ENCODE measurements at places on chromosomes 12 and 14.

DNA sequence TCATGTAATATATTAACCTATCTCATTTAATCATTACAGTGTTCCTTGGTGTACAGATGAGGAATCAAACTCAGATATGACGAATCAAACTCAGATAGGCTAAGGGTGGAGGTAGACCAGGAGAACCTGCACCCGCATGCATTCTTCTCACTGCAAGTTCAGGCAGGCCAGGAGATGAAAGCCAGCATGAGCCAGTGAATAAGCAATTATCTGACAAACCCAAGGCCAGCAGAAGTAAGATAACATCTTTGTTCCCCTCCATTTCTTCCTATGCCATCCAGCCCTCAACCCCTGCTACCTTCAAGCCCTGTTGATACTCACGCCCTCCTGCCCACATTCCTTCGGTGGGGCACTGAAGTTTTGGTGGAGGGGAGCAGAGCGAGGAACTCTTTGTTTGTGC is 152.2 kb downstream of the ETV6 start:
- no peak for DNase-seq

GRCh38 chr12:113921430-113921829 is 44.7 kb downstream of the RBM19 start:
- no peak for DNase-seq

- no peak for DNase-seq
Measured at GRCh38 chr12:104886418-104887401, 71.4 kb downstream of the SLC41A2 start.

DNA sequence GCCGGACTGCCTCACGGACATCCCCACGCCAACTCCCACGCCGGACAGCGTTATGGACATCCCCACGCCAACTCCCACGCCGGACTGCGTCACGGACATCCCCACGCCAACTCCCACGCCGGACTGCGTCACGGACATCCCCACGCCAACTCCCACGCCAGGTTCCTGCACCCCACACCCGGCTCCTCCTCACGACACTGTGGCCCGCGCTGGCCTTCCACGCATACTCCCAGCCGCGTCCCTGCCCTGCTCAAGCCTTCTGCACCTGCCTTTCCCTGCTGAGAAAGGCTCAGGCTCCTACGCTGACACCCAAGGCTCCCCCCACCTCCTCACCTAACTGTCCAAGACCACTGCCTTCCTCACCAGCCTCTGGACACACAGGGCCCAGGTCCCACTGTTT is 9.7 kb downstream of the CACNA2D4 start:
- DNase-seq = no peak

- DNase-seq = no peak
Measured at GRCh38 chr12:53530920-53531319, 23.6 kb upstream of the NPFF start.

GRCh38 chr14:61285364-61285763 is 4.2 kb upstream of the TMEM30B start:
- no peak for DNase-seq

GRCh38 chr12:16590645-16591044 is 15.3 kb downstream of the LMO3 start:
- DNase-seq = no peak

- DNase-seq = no peak
Measured at GRCh38 chr14:57380935-57381334, 9.5 kb upstream of the NAA30 start.

DNA sequence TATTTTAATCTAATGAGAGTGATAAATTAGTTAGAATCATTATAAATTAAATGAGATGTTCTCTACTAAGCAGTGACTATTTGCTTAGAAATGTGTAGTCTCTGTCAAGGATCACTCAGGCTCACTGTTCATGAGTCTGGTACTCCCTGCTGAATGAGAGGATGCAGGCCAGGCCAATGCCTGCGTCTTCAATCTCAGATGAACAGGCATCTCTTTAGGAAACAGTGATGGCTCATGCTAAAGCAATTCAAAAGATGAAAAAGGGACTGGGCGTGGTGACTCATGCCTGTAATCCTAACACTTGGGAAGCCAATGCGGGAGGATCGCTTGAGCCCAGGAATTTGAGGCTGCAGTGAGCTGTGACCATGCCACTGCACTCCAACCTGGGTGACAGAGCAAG is 106.8 kb downstream of the ZFC3H1 start:
- peak; percentile 75 for DNase-seq

DNA sequence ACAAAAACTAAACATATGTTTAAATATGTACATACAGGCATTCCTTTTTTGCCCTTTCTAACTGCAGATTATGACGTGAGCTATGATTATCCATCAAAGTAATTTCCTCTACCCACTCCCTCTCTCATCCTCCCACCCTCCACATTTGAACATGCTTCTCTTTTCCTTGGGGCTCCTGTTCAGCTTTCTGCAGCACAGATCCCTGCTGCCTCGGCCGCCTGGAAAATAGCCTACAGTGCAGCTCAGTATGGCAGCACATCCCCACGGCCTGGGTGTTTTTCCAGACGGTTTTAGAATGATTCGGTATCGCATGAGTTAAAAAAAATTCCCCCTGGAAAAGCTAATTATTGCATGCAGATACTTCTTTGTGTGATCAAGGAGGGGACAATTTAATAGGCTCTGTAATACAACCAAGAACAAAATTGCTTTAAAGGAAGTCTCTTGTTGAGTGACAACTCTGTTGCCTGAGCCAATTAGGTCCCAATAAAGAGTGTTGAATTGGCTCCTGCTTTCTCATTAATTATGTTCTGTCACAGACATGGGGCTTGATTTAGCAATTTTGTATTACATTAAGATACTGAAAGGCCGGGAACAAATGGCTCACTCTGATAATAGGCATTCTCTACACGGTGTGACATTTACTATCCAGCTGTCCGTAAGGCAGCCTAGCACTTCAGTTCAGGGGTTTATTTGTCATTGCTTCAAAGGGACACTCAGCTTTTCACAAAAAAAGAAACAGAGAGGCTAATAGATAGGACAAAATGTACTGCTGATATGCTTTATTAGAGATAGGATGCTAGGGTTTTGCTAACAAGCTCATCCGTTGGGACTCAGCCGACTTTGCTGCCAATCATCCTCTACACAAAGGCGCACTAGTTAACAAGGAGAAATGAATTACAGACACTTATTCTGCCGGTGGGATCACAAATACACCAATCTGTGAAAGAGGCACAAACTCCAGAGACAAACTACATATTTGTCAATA is 285.8 kb upstream of the G2E3 start:
- no peak for DNase-seq

GRCh38 chr14:101404426-101405170 is 156.7 kb upstream of the DIO3 start:
- no peak for DNase-seq

GRCh38 chr12:87806310-87806709 is 222.9 kb downstream of the C12orf50 start:
- DNase-seq = no peak

GRCh38 chr14:64475585-64476273 is 10.4 kb downstream of the AKAP5 start:
- DNase-seq = no peak

GRCh38 chr12:60391051-60391450 is 795.2 kb downstream of the SLC16A7 start:
- DNase-seq = no peak

DNA sequence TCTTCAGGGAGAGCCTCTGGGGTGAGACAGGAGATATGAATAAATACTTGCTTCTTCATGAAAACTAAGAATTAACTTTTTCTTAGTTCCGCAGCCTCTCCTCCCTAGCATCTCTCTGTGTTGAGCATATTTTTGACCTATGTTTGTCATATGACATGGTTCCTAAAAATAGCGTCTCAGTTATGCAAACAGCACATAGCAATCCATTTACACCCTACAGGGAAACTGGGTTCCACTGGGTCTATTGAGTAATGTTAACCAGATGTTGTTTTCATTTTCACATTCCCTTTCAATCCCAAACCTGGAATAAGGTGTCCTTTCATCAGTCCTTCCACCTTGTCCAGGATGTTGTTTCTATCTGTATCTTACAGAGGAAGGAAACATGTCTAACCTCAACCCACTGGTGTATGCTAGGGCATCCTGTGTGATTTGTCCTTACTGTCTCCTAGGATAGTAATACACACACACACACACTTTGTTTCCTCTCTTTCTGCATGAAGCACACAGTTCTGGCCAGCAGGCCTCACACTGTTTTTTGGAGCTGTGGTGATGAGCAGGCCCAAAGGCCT is 1543.5 kb downstream of the AACS start:
- no peak for DNase-seq

DNA sequence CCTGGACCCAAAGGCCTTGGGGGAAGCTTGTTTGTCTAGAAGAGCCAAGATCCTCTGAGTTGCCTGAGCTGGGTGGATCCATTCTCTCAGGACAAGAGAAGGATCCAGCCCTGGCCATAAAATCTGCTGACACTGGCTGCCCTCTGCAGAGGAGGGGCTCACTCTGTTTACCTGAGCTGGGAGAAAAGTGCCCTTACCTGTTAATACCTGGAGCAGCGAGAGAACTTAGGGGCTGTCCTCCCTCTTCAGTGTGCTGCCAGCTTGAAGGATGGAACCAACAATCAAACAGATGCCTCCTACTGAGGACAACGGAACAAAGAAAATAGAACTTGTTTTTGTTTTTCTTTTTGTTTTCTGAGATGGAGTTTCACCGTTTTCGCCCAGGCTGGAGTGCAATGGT is 7.3 kb upstream of the KRT7 start:
- DNase-seq = no peak

GRCh38 chr14:96255501-96256366 is at the start of gene BDKRB1:
Gene BDKRB1 (plus strand): TSS chr14:96256210. CDS start chr14:96263683, 7,473 bp downstream.
- no peak for DNase-seq

- no peak for DNase-seq
Measured at GRCh38 chr12:119660076-119660475, 7.9 kb upstream of the PRKAB1 start.

DNA sequence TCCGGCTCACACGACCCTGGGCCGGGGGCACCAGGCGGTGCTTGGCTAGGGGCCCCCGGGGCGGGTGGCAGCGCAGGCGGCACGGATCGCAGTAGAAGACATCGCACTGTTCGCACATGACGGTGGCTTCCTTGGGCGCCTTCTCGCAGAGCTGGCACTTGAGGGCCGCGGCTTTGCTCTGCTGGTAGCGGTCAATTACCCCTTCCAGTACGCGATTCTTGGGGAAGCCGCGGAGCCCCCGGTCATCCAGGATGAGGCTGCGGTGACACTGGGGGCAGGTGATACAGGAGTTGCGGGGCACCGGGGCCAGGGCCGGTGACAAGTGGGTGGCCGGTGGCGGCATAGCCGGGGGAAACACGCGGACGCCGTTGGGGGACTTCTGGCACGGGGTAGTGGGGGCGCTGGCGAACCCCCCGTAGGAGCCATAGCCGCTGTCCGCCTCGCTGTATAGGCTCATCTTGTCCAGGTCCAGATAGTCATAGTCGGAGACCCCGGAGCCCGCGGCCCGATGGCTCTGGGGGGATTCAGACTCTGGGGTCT is 553 bp downstream of the TRIM9 start:
- DNase-seq = no peak

DNA sequence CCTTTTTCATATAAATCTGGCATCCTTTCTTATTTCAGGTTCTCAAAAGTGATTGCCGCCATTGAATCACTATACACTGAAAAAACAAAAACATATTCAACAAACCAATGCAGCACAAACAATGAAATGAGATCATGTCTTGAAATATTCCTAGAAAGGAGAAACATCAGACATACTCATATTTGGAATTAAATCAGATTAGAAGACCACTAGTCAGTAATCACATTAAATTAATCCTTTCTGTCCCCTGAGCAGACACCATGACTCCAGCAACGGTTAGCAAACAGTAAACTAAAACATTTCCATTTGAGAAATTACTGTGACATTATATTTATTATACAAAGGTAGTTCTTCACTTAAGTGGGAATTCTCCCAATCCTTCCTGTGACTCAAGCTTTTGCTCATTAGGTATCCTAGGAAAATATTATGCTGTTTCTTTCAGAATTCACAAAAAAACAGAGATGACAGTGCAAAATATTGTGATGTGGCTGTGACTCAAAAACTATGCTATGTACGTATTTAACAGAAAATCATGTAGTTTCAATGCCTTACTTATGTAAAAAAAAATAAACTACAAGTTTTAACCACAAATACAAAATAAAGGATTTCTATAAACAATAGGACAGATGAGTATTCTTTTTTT is 29.7 kb downstream of the CPNE8 start:
- no peak for DNase-seq

- DNase-seq = peak; percentile 87
Measured at GRCh38 chr12:2877047-2877952, at the start of the genes FOXM1 and RHNO1. Gene FOXM1 (minus strand): TSS chr12:2877174. CDS start chr12:2874478, 2,696 bp downstream. Gene RHNO1 (plus strand): TSS chr12:2877223. CDS start chr12:2885367, 8,144 bp downstream.

DNA sequence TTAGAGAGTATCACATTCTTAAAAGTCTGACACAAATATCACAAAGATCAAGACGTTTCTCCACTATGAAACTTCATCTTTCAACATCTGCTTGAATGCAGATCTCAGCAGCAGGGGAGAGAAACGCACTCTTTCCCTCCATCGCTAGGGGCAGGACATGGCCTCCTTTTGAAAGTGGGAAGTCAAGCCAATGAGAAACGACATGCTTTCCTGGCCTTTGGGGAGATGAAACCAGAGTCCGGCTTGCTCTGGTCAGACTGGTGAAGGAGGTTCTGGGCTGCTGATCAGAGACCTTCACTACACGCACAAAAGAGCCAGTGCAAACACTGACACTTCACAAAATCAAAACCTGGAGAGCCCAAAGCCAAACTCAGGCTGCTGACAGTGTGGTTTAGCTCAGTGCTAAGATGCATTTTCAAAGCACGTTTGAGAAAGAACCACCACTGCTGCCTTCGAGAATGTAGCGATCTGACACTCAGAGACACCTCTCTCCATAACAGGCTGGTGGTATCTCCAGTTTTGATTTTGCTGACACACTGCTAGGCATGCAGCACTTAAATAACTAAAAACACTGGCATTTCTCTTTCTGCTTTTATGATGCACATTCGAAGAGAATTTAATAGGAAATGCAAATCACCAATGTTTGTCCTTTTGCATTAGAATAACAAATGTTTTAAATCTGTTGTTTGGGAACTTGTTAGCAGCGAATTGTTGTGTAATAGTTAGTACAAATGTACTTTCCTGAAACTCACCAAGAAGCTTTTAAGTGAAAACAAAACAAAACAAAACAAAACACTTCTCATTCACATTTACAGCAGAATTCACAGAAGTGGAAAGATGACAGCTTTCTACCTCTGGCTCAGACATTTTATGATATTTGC is 93.9 kb upstream of the OVCH1 start:
- DNase-seq = no peak

- no peak for DNase-seq
Measured at GRCh38 chr12:18414671-18415070, 153.4 kb downstream of the PIK3C2G start.

DNA sequence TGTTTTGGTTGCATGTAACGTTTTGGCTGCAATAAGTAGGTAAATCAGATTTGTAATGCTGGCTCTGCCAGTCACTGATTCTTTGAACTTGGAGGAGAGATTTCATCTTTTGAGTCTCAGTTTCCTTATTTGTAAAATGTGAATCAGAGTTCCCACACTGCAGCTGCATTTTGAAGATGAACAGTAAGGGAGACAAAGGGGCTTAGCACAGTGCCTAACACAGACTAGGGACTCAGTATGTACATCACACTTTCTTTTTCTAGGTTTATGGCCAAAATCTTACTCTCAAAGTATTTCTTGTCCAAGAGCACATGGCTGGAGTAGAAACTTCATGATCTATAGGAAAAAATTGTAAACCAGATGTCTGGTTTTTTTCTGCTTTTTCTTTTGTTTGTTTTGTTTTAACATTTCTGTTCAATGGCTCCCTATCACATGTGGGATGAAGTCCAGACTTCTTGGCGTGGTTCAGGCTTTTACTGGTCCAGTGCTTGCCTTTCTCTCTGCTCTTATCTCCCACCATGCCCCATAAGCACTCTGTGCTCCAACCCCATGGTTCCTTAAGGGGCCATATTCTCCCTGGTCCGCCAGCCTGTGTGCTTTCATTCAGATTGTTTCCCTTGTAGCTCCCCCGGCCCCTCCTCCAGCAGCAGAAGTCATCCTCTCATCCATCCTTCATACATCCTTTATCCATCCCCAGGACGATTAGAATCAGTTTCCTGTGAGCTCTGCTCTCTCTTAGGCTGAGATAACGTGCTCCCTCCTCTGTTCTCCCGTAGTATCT is 58.0 kb downstream of the SYNE2 start:
- no peak for DNase-seq

Measured in SW480 (cell line).